Activated gamma-delta T cell (primary cell): ENCODE measurements at places on chromosomes 1 and 21.

DNA sequence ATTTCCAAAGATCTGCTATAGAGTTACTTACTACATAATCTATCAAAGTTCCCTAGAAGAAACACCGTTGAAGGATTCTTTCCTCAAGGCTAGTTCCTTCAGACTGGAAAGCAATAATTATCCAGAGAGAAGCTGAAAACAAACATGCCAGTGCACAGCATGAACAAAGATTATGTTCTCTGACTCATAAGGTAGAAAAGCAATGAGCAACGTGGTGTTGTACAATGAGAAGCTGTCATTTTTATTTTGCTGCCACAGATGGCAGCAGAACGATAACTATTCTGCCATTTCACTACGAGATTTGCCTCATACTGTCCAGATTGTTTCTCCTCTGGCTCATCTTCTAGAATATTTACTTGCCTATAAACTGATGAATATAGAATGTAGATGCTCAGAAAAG, 10.7 kb downstream of the EXTL2 start:
- no peak for DNase-seq

GRCh38 chr1:101051688-101052638, 26.4 kb upstream of the DPH5 start:
- DNase-seq = no peak

GRCh38 chr1:234597894-234598293, 12.1 kb downstream of the IRF2BP2 start:
- DNase-seq = no peak

DNA sequence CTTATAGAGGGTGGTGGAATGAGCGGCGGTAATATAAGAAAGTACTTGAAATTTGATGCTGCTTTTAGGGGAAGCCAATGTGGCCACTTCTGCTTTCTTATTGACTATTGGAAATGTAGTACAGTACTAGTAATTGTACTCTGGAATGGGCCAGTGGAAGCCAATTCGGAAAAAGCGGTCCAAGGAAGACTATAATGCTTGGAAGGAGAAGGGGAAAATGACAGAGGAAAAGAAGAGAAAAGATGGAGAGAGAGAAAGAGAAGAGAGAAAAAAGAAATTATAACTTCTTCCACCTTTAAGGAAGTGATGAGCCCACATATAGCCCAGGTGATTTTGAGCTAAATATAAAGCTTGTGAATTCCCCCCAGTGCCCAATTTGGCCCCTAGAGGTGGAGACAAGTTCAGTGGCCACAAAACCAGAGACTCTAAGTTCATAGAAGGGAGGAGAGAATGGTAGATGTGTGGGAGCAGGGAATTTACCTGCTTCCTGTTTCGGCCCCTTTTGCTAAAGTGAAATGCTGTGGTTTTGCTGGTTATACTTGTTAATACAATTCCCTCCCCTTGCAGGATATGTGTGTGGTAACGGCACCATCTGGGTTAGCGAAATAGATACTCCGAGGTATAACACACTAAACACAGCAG, 35.7 kb upstream of the DUSP10 start:
- no peak for DNase-seq

DNA sequence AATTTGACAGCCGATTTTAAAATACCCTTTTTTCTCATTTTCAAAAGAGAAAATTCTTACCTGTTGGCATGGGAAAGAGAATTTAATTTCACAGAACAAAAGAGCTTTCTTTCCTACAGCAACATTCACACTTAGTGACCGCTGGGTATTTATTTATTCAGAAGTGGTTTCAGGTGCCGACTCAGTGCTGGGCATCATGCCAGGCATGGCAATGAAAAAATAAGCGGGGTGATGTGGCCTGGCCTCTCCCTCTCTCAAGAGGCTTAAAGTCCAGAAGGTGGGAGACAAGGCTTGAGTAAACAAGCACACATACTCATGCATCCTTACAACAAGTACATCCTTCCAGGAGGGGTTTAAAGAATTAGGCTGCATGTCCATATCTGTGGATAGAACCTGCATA, 4.1 kb upstream of the PCP4 start:
- no peak for DNase-seq
